Hematopoietic multipotent progenitor cell treated with erythropoietin and hydrocortisone succinate and interleukin-3 and kit ligand, for 15 days (in vitro differentiated cells): ENCODE measurements at places on chromosomes 16 and 17.

DNA sequence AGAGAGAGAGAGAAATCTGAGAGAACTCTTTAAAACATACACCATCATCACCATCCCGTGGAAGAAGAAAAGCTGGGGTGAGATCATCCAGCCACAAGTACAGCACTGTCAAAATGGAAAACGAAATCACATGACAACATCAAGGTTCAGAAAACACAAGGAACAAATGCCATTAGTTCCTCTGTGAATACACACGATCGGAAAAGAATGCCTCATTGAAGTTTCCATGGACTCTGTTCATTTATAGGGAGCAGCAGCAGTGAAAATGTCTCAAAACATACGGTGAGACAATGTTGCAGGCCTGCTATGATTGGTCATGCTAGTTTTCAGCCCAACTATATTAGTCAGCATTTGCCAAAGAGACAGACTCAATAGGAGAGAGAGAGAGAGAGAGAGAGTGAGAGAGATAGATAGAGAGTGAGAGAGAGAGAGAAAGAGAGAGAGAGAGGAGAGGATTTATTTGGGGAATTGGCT lies 4.4 kb downstream of the CFAP97D1 start:
- DNase-seq, result no peak

DNA sequence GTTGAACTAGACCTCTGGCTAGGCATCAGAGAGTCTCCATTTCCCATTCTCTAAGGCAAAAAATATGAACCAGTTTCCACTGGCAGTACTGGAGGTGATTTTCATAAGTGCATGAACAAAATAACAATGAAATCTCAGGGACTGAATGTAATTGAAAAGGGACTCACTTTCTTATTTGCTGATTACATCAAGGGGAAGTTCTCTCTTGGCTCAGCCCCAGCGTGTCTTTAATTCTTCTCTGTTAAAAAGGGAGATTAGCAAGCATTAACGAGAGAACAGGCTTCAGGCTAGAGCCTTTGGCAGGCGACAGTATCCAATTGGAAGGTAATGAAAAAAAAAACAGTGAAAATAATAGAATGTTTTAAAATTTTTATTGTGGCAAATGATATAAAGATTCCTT lies 34.0 kb upstream of the ADAMTS18 start:
- DNase-seq, result no peak

- no peak for DNase-seq
These were observed 309.0 kb upstream of the MAF start for GRCh38 chr16:79909571-79909970.

- no peak for DNase-seq
These were observed 424.4 kb downstream of the PMP22 start for GRCh38 chr17:14840616-14841231.

- no peak for DNase-seq
These were observed 13.7 kb upstream of the TAT start for GRCh38 chr16:71590584-71590983.

GRCh38 chr16:24999856-25000461 lies 15.2 kb downstream of the ARHGAP17 start:
- DNase-seq, result no peak
